ENCODE measurements at places on chromosomes 4 and X.
A peak's percentile ranks its signal among the peaks of the same experiment; 100 is the strongest.

DNA sequence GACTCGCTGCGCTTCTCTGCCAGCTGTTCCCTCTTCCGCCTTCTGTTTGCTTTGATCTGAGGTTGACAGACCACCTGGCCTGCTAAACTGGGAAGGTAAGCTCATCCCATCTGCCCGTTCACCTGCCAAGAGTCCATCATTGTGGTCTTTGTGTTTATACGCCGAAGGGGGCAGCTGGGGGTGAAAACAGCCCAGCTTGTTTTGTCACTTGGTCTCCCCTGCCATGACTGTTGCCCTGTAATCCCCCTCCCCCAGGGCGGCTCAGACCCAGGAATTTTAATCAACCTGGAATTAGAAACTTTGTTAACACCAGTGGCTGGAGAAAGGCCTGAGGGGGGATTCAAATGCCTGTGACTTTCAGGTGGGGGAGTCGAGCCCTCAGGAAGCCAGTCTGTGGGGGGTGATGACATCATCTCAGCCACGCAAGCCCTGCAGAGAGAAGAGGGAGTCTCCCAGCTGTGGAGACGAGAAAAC, 333.3 kb downstream of the BCOR start:
- no peak for DNase-seq

- DNase-seq, result no peak
Observed at GRCh38 chr4:137417676-137418075, 114.6 kb downstream of the PCDH18 start.

- DNase-seq, result no peak
Observed at GRCh38 chr4:147984065-147984777, 252.3 kb downstream of the ARHGAP10 start.

DNA sequence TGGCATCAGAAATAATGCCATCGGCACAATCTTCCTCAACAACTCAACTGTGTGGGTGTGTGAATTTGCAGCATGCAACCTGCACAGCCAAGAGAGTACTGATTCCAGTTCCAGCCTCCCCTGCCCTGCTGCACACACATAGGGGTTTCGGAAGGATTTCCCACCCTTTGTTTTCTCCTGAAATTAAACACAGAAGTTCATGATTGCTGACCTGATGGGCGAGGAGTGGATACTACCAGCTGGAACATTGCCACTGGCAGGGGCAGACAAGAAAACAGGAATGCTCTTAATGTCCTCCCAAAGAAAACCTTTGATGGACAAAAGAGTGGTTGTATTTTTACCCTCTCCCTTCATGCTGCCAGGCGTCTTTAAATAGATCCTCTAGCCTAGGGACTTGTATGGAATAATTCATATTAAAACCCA, 4.8 kb downstream of the NDP start:
- DNase-seq, result no peak

DNA sequence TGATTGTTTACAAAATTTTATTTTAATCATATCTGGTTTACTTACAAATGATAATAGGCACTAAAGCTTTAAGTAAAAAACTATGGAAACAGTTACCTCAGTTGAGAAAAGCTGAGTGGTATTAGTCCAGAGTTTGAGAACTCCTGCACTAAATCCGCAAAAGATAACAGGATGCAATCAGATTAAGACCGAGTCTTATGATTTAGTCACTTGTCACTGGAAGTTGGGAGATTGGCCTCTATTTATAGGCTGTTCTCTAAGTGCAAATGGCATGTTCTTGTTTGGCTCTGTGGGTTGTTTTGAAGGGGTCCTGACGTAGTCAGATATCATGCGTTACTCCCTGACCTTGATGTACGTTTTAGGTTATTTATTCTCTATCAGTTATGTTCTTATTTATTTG, 6.3 kb downstream of the GPAT3 start:
- no peak for DNase-seq

- DNase-seq, result no peak
Observed at GRCh38 chr4:93086356-93086755, 742.2 kb upstream of the ATOH1 start.

- DNase-seq, result no peak
Observed at GRCh38 chr4:84031401-84031800, 467.7 kb downstream of the NKX6-1 start.

DNA sequence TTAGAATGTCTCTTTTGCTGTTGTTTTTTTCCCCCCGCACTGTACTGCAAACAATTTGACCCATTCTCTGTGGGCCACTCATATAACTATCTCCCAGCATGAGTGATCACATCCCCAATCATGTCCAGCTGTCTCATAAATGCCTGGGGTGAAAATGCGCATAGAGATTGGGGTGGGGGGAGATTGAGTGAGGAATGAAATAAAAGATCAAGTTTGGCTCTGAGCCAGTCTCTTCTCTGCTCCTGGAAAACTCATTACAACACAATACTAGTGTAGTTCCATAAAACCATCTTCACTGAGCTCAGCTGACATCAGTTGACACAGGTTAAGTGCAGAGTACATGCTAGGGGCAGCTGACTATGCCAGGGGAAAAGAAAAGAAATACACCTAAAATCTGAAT, 96.9 kb downstream of the EGF start:
- DNase-seq, result no peak

DNA sequence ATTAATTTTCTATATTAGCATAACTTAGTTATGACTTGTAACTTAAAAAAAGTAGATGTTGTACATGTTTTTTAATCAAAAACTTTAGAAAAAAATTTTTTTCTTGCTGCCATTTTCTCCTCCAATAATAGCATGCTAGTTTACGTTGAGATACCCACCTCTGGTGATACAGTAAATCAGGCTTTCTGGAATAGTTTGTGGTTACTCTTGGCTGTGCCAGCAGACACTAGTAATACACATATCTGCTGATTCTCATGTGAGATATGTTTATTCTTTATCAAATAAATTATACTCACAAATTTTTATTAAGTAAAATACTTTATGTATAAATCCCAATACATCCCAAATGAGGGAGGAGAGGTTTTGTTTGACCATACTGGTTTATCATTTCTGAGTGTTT, 117.3 kb downstream of the KLHL8 start:
- no peak for DNase-seq

DNA sequence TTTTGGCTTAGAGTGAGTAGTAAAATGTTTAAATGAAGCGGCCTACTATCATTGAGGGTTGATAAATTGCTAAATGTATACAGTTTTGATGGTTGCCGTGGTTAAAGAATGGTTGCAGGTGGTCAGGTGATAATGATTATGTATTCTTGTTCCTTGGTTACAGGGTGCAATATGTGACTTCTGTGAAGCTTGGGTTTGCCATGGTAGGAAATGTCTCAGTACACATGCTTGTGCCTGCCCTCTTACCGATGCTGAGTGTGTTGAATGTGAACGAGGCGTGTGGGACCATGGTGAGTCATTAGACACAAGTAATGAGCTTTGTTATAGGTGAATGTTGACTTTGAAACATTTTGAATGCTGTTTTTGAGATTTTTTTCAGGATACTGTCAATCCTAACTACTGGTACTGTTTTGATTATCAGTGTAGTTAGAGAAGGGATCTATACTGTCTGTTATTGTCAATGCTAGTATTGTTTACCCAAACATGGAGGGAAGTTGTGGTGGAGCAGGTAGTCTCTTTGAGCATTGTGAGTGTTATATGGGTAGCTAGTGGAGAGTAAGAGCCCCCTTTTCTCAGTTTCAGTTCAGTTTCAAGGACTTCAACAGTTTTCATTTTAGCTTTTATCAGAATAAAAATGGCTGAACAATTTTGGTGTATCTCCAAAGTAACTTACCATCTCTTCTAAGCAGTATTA, 8.9 kb downstream of the ZNF330 start:
- no peak for DNase-seq

DNA sequence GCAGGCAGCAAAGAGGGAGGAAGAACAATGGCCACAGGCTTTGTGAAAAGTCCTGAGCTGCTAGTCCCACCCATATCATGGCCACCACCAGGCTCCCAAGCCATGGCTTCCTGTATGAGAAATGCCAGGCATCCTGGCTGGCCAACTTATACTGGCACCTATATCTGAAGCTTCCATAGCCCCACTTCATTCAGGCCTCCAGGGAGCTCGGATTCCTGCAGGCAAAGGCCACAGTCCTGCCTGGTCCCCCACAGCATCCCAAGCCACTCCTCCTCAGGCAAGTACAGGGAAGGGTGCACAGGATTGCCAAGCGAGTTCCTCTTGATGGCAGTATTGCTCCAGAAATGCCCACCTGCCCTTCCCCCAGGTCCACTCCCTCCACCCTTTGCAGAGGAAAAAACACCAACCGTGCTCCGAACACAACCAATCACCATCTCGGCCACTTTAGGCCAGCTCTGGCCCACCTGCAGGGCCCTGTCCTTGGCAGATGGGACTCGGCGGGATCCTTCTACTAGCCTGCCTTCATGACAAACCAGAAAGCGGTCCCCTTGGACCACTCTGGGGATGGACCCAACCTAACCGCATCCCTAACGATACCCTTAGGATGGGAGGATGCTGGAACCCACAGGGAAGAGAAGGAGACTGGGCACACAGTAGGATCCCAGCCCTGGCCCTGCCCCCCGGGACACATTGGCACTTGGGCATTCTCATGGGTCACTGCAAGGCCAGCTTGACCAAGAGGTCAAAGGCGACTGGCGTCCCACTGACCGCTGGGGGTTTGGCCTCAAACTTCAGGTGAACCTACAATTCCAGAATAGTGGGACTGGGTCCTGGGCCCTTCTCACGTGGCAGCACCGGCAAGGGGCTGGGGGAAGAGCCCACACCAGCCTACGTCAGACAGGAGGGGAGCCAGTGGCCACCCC, 220.4 kb upstream of the AGTR2 start:
- DNase-seq, result peak; percentile 47

DNA sequence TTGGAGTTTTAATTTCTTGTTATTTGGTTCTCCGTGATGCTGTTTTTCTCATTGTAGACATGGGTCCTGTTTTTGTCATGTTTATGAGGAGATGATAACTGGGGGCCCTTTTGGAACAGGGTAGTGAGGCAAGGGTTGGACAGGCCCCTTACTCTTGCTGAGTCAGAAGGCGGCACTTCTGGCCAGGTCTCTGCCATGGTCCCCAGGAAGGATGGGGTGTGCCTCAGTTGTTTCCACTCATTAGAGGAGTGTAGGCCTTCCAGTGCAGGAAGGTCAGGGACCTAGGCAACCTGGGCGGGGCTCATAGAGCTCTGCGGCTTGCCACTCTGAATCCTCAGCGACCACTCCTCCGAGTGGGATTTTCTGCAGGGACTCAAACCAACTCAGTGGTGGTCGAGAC, 68.2 kb downstream of the NELFA start:
- DNase-seq, result no peak

GRCh38 chrX:23292988-23293651, 41.5 kb upstream of the PTCHD1 start:
- DNase-seq, result no peak

DNA sequence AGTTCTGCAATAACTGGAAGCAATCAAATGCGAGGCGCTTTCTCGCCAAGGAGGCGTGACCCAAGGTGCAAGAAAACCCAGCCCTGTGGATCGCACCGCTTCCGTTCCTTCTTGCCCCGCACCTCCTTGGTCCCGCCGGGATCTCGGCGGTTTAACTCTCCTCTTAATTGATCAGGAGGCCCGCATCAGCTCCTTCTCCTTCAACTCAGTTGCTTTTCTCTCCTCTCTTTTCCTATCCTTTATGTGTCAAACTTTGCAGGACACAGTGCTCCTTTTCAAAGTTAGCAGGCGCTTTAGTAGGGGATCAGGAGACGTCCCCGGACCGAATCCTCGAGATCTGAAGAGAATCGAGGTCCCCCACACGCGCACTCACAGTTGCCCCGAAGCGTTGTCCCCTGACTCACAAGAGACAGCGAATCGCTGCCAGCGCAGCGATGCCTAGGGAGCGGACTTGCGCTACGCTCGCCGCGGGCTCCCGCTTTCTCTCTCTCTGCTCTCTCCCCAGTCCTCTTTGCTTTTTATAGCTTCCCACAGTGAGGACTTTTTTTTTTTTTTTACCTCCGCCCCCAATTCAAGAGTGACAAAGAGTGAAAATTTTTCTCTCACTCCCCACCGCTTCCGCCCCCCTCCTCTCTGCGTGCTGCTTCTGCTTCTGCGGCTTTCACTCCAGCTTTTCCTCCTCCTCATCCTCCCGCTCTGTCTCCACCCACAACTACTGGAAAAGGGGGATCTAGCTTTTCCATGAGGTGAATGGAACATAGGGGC, at the start of gene DKK2:
Gene DKK2, minus strand, starts transcription at position 495 of the 765 bp plus-strand sequence. CDS start 722 bp downstream, outside the sequence.
- no peak for DNase-seq

- no peak for DNase-seq
Observed at GRCh38 chrX:136525738-136526606, 6.0 kb upstream of the VGLL1 start.

- DNase-seq, result no peak
Observed at GRCh38 chr4:185550933-185551332, 15.6 kb upstream of the PDLIM3 start.

- no peak for DNase-seq
Observed at GRCh38 chr4:25578432-25578831, 77.2 kb upstream of the SLC34A2 start.

GRCh38 chr4:40811956-40812355, 62.2 kb downstream of the NSUN7 start:
- DNase-seq, result no peak

GRCh38 chr4:155497306-155497705, 120.5 kb upstream of the MAP9 start:
- DNase-seq, result no peak

DNA sequence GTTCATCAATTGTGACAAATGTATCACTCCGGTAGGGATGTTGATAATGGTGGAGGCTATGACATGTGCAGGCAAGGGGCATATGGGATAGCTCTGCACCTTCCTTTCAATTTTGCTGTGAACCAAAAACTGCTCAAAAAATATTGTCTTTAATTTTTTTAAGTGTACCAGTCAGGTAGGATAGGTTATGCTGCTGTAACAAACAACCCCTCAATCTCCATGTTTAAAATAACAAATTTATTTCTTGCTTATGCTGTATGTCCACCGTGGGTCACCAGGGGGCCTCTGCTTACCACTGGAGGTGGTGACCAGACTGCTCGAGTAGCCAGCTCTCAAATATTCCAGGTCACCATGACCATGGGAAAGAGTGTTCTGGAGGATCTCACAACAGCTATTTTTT, 23.4 kb upstream of the MSX1 start:
- no peak for DNase-seq

GRCh38 chr4:89914609-89915550, 20.2 kb downstream of the MMRN1 start:
- DNase-seq, result no peak

DNA sequence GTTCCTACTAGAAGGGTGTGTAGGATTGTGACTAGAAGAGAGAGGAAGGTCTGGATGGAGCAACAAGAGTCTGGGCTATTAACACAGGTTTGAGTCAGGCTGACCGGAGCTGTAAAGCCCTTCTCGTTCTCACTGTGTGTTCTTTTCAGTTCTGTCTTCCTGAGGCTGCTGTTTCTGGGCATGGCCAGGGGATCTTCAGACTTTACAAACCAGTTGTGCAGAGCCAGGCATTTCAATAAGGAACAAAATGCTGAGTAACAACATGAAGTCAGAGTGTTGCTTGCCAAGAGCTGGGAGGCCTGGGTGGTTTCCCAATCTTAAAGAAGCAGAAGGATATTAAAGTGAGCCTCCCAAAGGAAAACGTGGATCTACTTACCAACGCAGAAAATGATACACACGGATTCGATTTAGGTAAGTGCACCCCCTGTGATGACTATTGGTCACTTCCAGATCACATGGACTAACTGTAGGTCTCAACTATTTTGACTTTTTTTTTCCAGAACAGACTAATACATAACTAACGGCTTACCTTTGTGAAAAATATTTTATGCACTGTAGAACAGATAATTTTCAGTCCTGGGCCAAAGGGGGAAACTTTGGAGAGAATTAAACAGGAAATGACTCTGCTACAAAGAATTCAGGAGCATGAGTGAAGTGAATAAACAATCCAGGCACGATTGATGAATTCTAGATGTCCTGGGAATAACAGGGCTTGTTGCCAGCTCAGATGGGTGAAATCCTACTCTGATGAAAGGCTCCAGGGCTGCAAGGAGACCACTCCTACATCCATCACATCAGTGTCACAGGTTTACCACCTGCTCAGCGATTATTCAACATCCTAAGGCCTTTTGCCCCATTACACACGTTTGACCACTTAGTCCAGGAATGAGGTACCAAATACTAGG, 94.5 kb downstream of the ANXA3 start:
- DNase-seq, result no peak
